CD4-positive, alpha-beta T cell treated with Interferon alpha-2 for 1 hour (primary cell): ENCODE measurements at places on chromosomes 3 and 15.

DNA sequence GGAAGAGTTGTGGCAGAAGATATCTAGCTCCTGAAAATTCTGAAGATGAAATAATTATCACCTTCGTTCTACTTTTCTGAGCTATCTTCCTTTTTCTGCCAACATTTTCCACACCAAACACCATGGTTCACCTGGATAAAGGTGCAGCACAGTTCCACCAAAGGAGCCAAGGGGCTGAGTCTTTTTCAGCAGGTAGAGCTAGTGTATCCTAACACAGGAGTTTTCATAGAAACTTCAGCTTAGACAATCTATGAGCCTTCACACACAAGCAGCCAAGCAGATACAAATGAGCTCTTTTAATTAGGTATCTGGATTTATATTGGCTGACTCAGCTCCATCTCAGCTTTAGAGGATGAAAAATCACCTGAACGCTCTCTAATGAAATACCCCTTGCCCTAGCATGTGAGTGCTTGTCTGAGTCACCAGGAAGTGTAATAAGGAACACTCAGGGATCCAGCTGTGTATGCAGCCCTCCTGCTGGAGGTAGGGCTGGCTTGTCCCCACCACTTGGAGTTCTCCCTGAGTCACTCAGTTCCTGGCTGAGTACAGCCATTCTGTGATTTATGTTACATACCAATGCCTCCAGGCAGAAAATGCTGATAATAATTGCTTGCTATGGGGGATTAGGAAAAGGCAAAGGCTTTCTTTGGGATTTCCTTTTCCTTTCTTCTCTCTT, 385.7 kb downstream of the LSAMP start:
- DNase-seq, result no peak

DNA sequence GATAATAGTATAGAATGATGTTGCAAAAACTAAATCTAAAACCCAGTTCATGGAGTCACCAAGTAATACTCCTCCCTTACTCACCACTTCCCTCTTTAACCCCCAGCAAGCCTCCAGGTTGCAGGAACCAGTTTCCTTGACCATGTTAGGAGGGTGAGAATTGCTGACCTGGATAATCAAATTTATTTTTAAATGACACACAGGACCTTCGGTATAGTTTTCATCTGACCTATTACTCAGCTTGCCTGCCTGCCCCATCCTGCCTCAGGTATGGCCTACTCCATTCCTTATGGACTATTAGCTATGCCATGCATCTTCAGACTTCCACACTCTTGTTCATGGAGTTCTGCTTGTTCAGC, 883 bp downstream of the RTP4 start:
- peak; percentile 47 for DNase-seq

- no peak for DNase-seq
Observed at GRCh38 chr15:26525096-26525495, 247.8 kb downstream of the GABRB3 start.

- peak; percentile 31 for DNase-seq
Observed at GRCh38 chr3:113535898-113536297, 3.5 kb downstream of the SIDT1 start.

- no peak for DNase-seq
Observed at GRCh38 chr15:28896951-28897350, 11.2 kb downstream of the APBA2 start.

GRCh38 chr15:56168394-56168793, 75.3 kb downstream of the RFX7 start:
- DNase-seq, result no peak

DNA sequence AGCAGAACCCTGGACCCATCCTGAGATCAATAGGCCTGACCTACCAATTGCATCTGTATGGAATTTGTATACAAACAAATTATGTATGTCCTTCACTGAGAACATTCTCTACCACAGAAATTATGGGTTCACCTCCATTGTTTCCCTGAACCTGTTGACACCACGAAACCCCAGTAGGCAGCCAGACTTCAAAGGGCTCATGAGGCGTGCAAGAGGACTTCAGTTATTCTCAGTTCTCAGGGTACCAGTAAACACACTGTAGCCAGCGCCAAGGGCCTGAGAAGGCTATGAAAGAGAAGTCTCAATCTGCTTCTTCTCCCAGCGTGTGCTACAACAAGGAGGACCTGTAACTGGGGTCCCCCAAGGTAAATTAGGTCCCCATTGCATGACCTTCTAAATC, 254.9 kb upstream of the GOLGA6L4 start:
- DNase-seq, result no peak

DNA sequence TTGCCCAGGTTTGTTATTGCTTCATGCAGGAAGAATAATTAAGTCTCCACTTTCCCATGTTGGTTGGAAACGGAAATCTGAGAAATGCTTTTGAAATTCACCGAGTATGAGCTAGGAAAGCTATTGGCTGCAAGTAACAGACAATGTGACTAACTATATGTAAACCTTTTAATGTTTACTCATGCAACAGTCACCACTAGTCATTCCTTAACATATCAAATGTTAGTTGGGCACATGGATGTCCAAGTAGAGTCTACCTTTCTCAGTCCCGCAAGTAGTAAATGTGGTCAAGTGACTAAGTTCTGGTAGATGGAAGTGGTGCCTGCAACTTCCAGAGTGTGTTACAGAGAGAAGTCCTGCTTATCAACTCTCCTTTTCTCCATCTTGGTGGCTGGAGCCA, 52.5 kb downstream of the KLF15 start:
- DNase-seq, result no peak

DNA sequence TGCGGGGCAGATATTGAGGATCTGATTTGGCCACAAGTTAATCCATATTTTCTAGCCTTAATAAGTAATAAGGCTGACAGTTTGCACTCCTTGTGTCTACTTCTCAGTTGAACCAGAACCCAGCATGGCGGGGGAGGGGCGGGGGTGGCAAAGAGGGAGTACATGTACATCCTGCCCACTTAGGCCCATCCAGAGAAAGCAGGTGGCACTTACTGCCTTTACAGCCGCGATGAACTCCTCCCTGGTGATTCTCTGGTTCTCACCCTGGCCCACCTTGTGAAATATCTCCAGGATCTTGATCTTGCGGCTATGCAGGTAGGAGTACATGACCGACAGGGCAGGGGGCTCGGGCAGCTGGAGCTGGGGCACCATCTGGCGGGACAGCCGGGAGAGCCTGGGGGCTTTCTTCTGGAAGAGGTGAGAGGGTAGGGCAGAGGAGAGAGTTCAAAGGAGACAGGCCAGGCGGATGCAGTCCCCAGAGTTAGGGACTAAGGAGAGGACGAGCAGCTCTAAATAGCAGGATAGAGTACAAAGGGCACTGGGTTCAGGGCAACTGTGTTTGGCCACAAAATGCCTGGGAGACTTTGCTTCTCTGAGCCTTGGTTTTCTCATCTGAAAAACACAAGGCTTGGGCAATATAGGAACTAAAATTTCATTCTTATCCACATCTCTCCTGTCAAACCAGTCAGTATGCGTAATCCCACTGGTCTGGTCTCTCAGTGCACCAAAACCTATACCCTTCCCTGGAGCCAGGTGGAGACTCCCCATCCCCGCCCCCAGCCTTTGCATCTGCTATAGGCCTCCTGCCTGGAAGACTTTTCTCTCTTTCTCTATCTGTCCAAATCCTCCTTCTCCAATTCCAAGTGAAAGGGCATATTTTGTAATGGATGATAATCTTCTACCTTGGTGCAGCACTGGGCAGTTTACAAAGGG, 10.1 kb downstream of the EFCAB12 start:
- DNase-seq, result no peak

DNA sequence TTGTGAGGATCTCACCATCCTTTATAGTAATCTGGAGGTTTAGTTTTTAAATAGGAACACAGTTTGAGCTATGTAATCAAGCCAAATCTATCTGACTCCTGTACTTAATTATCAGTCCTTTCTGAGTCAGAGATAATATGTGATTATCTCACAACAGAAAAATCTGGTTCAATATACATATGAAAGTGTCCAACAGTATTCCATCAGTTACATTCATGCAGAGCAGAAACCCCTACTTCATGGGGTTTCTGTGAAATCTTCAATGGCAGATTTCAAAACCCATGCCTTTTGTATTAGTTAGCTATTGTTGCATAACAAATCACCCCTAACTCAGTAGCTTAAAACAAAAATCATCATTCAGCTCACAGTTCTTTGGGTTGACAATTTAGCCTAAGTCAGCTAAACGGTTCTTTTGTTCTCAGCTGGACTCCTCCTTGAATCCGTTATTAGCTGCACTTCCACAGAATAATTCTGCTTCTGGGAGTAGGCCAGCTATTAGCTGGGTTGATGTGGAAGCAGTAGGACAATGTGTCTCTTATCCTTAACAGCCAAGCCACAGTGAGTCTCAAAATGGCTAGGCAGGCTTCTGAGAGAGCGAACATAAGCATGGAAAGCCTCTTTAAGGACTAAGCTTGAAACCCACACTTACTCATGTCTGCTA, 42.9 kb upstream of the ARPP21 start:
- no peak for DNase-seq

DNA sequence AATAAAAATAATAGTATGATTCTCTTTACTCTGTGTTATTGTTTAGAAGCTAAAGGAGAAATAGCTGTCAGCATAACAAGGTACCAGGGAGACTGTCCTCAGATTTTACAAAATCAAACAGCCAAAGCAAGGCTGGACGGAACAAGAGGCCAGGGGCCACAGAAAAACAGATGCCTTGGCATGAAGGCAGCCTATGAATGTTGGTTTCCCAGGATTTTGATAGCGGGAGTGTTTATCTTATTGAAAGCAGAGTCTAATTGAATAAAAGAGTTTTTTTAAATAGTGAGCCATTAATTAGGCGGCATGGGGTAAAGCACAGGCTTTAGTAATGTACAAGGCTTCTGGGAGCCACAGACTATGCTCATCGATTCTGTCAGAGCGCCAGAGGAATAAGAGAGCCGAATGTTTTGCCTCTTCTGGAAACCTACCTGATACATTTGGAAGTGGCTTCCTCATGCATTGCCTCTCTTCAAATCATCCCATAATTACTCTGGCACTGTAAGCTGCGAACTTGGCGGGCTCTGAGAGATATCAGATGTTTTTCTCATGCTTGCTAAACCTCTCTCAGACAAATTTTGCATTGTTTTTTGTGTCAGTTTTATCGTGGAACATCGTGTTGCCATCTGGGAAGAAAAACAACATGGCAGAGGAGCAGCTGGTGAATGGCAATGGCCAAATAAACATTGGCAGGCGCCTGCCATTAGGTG, 30.4 kb upstream of the TMCO5A start:
- DNase-seq, result no peak

- DNase-seq, result peak; percentile 20
Observed at GRCh38 chr3:131386429-131387165, 5.0 kb downstream of the NUDT16 start.

- no peak for DNase-seq
Observed at GRCh38 chr3:87792198-87792533, 266.6 kb downstream of the CGGBP1 start.

- DNase-seq, result no peak
Observed at GRCh38 chr15:61906961-61907752, 153.1 kb downstream of the VPS13C start.

DNA sequence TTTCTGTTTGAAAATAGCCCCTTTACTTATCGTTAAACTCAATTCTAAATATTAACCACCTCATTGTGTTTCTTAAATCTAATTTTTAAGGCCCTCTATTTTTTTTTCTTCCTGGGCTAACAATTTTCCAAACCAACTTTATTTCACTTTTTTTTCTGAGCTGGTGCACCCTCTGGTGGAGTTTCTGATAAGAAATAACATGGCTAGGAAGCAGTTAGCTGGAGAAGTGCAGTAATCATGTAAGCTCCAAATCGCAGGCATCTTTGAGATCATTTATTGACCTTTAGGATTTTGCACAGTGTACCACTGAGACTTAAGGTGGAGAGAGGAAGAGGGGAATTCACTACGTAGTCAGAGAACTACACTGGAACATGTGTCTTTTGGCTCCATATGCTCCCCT, 6.4 kb downstream of the TMEM207 start:
- no peak for DNase-seq

DNA sequence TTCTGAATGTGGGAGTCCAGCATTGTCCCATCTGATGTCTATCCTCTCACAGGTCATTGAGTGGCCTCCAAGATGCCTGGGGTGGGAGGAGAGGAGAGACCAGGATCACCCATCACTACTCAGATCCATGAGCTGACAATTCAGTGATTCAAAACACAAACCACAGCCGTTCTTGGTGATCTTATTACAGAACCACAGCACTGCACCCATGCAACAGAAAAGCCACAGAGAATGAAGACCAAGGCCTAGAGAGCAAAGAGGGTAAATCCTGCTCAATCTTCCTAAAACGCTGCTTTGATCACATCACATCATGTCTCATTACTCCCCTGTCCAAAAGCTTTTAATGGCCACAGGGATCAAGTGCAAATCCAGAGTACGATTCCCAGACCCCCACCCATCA, 23.5 kb downstream of the ANP32A start:
- DNase-seq, result no peak

- DNase-seq, result no peak
Observed at GRCh38 chr3:78258798-78259197, 1218.9 kb downstream of the ROBO2 start.

DNA sequence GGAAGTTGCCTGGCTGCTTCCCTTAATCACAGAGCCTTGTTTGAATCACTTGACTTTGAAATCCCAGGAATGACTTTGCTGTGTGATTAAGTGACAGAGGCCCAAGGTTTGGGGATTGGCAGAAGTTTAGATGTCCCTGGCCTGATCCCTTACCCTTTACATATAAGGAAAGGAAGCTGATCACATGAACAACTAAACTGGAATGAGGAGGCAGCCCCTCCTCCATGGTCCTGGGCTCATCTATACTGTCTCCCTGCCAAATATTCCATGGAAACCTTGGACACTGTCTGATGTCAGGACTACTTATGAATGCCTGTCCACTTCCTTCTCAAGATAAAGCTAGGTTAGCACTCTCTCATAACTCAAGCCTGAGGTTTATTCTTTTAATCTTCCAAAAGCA, 181.3 kb upstream of the CTDSPL start:
- no peak for DNase-seq

- DNase-seq, result no peak
Observed at GRCh38 chr15:73899197-73900094, 26.1 kb downstream of the TBC1D21 start.

DNA sequence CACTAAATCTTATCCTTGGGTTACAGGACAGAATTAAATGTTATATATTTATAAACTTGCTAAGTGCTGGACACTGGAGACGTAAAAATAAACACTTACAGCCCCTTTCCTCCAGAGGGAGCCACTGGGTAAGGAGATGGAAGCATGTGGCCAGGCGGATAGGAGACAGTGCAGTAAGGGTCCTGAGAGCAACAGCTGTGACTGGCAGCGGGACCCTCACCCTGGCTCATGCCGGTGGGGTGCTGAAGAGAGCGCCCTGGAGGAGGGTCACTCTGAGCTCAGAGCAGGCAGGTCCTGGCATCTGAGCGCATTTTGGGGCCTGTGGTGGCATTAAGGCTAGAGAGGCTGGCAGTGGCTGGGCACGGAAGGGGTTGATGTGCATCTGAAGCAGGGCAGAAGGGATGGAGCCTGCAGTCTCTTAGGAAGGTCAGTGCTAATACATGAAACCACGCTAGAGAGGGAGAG, 16.0 kb downstream of the SEC61A1 start:
- no peak for DNase-seq

- DNase-seq, result no peak
Observed at GRCh38 chr3:175093748-175094147, 234.6 kb downstream of the NAALADL2 start.

DNA sequence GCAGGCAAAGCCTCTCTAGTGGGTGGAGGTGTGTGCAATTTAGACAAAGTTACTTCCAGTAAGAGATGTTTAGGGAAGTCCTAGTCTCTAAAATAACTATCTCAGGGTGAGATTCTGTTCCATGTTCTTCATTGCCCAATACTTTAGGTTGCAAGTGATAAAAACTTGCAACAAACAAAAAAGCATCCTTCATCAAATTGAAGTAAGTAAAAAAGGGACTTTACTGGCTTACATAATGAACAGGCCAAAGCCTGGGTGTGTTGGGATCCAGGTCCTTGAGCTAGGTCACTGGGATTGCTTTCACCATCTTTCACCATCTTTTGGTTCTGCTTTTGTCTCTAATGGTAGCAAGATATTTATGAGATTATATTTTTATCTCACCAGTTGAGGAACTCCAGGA, 38.3 kb downstream of the CX3CR1 start:
- no peak for DNase-seq
